NCI-H1105 (cell line): ENCODE measurements at places on chromosomes 4 and X.

DNA sequence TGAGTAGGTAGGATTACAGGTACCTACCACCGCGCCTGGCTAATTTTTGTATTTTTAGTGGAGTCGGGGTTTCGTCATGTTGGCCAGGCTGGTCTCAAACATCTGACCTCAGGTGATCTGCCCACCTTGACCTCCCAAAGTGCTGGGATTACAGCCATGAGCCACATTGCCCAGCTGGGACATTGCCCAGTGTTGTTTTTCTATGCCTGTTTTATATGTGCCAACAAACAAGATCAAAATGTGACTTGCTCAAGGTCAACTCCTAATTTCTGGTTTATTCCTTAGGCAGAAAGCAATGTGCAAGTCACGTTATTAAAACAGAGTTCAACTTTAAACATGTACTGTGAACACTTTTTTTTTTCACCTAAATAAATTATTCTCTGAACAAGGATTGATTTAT lies 2.7 kb downstream of the LRIT3 start:
- DNase-seq = no peak

GRCh38 chr4:47538111-47538824 lies 53.2 kb downstream of the ATP10D start:
- no peak for DNase-seq

DNA sequence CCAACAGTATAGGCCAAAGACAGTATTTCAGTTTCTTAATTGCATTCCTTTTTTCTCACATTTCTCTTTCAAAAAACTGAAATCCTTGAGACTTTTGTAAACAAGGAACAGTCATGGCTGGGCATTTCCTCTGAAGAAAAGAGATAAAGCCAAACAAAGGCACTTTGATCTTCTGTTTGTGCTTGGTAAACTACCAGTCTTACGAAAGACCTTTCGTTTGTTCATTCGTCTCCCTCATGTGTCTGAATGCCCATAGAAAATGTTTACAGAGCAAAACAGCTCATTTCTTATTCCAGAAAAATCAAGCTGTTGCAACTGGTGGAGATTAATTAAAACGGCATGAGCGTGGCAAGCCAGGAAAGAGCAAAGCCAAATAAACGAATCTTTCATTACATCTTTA lies 178.0 kb downstream of the GASK1B start:
- DNase-seq = no peak

DNA sequence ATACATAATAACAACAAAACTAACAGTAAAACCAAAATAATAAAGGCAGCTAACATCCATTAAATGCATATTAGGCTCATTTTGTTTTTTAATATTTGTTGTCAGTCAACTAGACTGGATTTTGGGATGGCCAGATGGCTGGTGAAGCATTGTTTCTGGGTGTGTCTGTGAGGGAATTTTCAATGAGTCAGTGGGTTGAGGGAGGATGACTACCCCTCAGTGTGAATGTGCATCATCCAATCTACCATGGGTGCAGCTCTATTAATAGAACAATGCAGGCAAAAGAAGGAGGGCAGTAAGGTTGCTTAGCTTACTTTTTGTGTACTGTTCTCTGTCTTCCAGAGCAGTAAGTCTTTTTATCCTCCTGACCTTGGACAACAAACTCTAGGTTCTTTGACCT lies 484.2 kb upstream of the HS3ST1 start:
- no peak for DNase-seq

DNA sequence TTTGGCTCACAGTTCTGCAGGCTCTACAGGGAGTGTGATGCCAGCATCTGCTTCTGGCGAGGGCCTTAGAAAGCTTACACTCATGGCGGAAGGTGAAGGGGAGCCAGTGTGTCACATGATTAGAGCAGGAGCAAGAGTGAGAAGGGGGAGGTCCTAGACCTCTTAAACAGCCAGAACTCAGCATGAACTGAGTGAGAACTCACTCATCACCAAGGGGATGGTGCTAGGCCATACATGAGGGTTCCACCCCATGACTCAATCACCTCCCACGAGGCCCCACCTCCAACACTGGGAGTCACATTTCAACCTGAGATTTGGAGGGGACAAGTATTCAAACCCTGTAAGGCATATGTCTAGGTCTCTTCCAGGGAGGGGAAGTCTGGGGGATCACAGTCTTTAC lies 33.4 kb downstream of the SPRY1 start:
- DNase-seq = no peak

DNA sequence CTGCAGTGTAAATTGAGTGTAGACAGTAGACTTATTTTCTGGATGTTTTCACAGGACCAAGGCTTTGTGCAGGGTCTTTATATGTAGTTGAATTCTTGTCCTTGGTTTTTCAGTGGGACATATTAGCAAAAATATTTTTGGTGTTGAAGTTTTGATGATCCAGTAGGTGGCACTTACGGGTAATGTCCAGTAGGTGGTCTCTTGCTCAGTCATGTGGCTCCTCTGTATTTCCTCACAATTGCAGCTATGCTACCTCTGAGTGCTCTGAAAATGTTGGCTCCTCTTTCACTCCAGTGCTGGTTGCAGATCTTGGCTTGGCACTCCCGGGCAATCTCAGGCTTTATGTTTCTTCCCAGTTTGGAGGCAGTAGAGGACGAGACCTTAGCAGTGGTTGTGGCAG lies 419.8 kb upstream of the AMOT start:
- DNase-seq = no peak

GRCh38 chr4:147530723-147531122 lies 49.8 kb downstream of the EDNRA start:
- no peak for DNase-seq

DNA sequence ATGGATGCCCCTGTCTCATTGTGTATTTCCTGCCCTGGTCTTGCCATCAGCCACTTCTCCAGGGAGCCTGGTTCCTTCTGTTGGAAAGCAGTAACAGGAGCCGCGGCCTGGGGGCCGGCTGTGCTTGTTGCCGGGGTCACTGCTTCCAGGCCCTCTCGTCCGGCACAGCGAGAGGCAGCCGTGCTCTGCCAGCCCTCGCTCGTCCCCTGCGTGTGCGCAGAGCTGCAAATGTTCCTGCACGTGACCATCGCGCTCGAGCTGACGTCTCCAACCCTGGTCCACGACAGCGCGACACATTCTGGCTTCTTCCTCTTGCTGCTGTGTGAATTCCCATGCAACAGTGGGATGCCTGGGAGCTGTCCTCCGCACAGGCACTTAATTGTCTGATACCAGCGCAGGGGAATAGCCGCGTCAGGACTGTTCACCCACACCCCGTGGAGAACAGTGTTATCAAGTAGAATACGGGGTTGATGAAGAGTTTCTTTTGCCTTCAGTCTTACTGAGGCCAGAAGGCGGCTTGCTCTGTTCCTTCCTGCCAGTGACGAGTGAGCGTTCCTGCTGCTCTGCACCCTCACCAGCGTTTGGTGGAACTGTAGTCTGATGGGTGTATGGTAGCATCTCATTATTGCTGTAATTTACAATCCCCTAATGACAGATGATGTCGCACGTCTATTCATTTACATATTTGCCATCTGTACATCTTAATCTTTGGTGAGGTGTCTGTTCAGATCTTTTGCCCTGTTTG lies 12.3 kb downstream of the PDE6B start:
- no peak for DNase-seq

- DNase-seq = no peak
Measured at GRCh38 chr4:172169871-172170270, 356.7 kb downstream of the GALNTL6 start.

DNA sequence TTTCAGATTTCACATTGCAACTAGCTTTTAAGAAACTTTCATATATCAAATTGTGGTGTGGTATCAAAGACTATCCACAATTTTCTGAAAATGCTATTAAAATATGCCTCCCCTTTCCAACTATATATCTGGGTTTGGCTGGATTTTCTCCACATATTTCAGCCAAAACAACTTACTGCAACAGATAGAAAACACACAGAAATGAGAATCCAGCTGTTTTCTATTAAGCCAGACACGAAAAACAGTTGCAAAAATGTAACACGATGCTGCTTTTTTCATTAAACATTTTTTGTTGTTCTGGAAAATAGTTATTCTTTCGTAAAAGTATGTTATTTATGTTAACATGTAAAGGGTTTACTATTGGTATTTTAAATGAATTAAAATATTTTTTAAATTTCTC lies 33.1 kb downstream of the DCTD start:
- no peak for DNase-seq

GRCh38 chrX:137227151-137227550 lies 193.4 kb upstream of the GPR101 start:
- DNase-seq = no peak

- DNase-seq = no peak
Measured at GRCh38 chr4:36337665-36338185, 56.3 kb downstream of the DTHD1 start.

- DNase-seq = no peak
Measured at GRCh38 chr4:21946858-21947257, 1.7 kb downstream of the KCNIP4 start.

DNA sequence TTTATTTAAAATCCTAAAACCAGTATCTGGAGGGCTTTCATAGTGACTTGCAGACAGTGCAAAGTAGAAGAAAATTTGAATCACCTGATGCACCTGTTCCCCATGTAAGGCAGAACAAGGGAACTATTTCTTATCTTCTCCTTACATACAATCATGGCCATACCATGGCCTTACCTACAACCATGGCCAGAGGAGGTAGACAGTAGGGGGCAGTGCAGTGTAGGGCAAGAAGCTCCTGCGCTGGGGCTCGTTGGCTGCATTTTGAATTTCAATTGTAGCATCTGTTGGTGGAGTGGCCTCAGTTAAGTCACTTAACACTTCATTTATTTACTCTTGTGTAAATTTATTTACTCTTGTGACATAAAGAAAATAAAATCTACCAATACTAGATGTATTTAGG lies 33.0 kb downstream of the GALNTL6 start:
- DNase-seq = no peak

- DNase-seq = no peak
Measured at GRCh38 chr4:113837397-113837796, 75.9 kb upstream of the CAMK2D start.

- DNase-seq = no peak
Measured at GRCh38 chr4:26031704-26032103, 117.7 kb downstream of the SMIM20 start.

GRCh38 chrX:73239242-73239641 lies 24.6 kb upstream of the NAP1L2 start:
- DNase-seq = no peak

GRCh38 chr4:101954975-101955678 lies 164.6 kb downstream of the BANK1 start:
- no peak for DNase-seq

DNA sequence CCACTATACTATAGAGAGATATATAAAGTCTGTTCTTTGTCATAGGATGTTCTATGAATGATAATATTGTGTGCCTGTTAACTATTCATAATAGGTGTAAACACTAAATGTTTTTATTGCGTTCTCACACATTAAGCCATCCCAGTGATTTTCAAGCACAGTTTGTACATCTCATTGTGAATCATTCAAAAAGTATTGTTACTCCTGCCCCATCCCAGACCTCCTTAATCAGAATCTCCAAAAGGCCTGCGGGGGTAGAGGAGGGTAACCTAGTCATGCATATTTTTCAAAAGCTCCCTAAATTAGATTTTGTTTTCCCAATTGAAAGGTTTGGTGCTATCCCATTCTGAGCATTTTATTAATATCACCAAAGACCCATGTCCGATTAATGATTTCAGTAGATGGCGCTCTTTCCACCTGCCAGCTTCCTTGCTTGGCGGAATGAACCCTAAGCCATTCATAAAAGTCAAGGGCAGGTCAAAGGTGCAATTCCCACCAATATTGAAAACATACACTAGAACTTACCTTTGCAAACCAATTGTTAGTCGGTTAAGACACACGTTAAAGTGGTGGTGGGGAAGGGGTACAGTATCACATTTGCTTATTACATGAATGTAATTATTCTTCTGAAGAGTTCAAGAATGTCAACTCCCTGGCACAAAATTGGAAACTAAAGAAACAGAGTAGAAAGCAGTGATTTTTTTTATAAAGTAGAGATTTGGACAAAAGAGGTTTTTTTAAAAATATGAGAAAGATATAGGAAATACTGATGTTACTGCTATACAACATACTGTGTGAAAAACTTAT lies 5.8 kb upstream of the TET2 start:
- no peak for DNase-seq

DNA sequence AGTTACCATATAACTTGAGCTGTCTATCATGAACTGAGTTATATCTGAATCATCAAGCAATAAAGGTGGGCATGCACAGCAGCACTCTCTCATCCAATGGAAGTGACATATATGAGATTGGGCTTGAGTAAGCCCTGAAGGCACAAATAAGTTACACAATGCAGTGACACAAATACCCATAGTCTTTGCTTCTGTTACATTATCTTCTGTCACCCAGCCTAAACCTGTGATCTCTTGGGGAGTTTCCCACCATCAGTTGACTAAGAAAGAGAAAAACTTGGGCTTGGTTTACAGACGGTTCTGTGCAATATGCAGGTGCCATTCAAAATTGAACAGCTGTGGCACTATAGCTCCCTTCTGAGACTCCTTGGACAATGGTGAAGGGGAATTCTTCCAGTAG lies 138.8 kb upstream of the IL15 start:
- DNase-seq = no peak

DNA sequence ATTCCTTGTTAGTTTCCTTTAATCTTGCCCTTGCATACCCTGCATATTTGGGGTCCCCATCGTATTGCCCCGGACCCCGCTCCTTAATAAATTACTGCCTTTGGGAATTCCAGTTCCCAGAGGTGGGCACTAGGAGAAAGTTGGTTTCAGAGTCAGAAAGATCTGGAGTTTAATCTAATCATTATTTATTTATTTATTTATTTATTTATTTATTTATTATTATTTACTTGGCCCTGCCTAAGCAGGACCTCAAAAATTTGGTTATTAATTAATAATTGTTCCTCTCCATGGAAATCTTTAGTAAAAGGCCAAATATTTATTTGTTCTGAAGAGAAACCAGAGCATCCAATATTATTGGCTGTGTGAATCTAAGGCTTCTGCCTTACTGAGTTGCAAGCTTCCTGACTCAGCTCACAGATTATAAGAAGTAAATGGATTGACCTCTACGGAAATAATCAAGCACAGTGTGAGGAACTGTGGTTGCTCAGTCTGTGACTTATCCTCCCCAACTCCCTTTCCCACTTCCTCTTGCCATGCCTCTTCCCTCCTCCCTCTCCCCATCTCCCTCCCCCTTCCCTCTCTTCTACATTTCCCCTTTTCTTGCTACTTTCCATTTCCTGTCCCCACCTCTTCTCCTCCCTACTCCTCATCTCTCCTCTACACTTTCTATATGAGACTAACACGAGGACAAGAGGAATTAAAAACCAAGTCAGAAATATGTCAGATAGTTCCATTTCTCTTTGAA lies 61.5 kb upstream of the AP1S2 start:
- no peak for DNase-seq

GRCh38 chr4:40800064-40800463 lies 50.3 kb downstream of the NSUN7 start:
- DNase-seq = no peak

DNA sequence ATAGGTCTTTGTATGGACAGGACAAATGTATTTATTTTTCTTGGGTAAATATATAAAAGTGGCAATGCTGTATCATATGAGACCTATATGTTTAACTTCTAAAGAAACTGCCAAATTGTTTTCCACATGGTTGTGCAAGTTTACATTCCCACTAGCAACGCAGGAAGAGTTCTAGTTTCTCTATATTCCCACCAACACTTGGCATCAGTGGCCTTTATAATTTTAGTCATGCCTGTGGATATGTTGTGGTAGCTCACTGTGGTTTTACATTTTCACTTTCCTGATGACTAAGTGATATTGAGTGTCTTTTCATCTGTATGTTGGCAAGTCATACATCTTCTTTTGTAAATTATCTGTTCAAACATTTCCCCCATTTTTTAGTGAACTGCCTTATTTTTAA lies 126.0 kb downstream of the EMCN start:
- no peak for DNase-seq
